Ovary (tissue), 10 donors: ENCODE measurements at places on chromosomes 16 and 17.

DNA sequence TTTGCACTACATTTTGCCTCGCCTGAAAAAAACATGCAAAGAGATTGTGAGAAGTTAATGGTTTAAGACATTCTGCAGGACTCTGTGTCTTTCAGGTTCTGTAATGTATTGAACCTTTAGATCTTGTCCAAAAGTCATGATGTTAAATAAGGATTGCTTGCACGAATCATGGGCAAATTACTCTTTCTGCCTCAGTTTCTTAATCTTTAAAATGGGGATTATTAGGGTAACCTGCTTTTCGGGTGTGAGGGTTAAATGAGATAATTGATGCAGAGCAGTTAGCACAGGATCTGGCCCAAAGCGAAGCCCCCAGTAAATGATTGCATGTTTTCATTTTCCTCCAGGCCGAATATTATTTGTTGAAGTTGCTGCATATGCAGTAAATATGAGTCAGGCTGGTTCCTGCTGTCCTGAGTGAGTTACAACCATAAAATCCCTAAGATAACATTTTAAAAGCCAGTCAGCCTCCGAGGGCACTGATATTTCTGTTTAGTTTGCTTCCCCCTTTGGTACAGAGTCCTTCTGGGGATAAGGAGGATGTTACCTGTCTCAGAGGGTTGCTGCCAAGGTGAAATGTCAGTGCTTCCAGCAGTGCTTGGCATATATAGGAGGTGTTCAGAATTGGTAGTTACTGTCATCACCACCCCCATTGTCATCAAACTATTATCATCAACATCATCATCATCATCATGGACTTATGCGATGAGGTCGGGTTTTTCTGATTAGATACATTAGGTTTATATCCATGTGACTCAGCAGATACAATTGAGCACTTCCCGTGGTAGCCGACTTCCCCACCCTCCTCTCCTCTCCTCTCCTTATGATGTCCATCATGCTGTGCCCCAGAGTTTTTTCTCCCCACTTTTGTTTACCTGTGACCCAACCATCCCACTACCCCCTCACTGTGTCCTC, 20.6 kb upstream of the ARHGAP17 start:
- DNase-seq = no peak

DNA sequence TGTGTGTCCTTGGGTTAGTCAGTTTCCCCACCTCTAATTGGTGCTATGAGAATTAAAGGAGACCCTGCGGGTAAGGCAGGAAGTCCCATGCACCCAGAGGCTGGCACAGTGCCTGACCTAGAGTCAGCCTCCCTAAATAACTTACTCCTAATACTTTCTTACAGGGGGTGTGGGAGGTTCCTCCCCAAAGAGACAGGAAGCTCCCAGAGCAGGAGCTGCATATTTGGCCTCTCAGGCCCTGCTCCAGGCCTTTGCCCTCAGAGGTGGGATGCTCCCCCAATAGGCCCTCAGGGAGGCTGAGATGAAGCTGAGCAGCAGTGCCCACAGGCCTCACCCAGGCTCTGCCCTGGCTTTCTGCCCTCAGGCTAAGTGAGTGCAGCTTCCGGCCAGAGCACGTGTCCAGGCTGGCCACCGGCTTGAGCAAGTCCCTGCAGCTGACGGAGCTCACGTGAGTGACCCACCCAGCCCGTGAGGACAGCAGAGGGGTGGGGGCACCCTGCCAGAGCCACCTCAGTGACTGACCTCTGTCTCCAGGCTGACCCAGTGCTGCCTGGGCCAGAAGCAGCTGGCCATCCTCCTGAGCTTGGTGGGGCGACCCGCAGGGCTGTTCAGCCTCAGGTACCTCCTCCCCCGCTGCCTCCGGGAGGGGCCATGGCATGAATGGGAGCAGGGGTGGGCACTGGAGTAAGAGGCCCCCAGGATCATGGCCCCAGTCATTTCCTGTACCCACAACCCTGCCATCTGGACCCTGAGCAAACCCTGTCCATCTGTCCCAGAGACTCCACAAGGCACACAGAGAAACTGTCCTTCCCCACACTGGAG, 31.1 kb upstream of the CPNE2 start:
- peak; percentile 81 for DNase-seq

- DNase-seq = no peak
These were observed 13.5 kb downstream of the FASN start for GRCh38 chr17:82084373-82085030.

DNA sequence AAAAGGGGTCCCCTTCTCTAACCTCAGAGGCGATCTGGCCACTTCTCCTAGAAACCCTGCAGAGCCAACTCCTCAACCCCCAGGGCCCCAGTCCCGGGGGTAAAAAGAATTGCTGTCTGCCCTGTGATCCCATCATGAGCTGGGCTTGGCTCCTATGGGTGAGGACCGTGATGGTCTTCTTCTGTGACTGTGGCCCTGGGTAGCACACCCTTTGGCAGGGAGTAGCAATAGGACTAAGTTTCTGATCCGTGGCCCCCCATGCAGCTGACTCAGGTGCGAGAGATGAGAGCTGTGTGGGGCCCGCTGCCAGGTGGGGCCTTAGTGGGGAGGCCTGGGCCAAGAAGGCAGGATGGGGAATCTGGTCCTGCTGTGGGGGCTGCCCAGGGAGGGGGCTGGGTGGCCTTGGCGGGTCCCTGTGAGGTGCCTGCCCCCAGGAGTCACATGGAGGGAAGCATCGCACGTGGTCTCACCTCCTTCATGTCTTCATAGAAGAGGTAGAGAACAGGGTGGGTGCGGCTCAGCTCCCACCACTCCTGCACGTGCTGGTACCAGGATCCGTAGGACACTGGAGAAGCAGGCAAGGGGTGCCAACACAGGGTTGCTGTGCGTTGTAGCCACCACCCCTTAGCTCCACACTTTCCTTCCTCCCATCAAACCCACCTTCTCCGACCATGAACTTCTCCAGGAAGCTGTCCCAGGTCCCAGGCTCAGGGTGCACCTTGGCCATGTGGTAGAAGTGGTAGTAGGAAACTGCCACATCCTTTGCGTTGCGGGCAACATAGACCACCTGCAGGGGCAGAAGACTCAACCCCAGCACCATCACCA, 3.3 kb downstream of the SULT1A1 start:
- no peak for DNase-seq

DNA sequence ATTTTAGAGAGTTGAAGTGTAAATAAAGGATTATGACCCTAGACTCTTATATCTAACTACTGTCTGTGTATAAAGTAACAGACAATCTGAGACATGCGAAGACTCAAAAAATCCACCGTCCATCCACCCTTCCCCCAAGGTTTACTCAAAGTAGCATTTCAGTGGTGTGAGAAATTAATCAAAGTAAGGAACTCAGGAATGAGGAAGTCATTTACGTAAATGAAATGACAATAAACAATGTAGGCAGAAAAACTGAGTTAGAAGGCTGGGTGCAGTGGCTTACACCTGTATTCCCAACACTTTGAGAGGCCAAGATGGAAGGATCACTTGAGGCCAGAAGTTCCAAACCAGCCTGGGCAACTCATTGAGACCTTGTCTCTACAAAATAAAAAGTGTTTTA, 19.8 kb upstream of the NTN1 start:
- DNase-seq = no peak

DNA sequence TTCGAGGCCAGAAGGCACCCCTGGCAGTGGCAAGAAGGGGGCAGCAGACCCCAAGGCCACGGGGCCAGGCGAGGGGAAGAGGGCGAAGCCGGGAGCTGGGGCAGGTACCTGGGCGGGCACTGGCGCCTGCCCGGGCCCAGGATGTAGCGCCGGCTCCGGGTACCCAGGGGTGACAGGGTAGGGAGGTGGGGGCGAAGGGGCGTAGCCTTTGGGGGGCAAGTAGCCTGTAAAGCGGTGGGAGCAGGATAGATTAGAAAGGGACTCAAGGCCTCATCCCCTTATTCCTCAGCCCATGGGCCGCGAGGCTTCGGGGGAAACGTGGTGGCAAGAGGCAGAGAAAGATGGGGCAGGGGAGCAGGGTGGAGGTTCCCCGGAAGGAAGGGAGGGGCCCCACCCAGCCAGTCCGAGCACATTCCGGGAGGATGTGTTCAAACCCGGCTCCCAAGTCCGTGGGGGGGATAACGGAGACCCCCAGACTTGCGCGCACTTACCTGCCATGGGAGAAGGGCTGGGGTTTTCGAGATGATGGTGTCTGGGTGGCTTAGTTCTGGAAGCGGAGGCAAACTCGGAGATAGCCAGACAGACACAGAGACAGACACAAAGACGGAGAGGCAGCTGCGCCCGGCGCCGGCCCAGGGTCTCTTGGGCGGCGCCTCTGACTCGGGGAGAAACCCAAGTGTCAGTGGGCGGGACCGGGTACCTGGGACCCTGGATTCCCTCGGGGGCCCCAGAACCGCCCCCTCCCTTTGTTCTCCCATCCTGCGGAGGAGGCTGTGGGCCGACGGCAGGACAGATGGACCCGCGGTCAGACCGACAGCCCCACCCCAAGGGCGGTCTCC, 493 bp downstream of the PLSCR3 start:
- DNase-seq = no peak

GRCh38 chr17:81910840-81911276, 341 bp downstream of the PCYT2 start:
- no peak for DNase-seq

DNA sequence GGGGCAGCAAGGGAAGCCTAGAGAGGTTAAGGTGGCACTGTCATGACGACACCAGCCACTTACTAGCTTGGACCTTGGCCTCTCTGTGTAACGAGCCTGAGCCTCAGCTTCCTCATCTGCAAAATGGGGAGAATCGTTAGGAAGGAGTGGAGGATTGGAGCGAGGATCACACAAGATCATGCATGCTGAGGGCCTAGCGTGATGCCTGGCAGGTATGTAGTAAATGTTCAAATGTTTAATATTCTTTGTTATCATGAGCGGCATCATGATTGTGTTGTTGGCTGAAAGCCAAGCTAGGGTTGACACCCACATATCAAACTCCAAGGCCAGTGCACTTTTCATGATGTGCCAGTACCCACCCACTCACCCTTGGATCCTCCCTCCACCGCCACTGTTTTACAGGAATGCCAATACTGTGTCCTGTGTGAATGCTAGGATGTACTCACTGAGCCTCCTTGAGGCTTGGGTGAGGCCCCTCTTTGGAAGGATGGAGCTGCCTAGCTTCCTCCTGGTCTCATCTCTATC, 192.5 kb downstream of the MSI2 start:
- no peak for DNase-seq

- DNase-seq = peak; percentile 66
These were observed at the start of gene IRX3 for GRCh38 chr16:54286366-54287130. Gene IRX3, minus strand, starts transcription at chr16:54286787. Its CDS starts 737 bp downstream, at chr16:54286050.

DNA sequence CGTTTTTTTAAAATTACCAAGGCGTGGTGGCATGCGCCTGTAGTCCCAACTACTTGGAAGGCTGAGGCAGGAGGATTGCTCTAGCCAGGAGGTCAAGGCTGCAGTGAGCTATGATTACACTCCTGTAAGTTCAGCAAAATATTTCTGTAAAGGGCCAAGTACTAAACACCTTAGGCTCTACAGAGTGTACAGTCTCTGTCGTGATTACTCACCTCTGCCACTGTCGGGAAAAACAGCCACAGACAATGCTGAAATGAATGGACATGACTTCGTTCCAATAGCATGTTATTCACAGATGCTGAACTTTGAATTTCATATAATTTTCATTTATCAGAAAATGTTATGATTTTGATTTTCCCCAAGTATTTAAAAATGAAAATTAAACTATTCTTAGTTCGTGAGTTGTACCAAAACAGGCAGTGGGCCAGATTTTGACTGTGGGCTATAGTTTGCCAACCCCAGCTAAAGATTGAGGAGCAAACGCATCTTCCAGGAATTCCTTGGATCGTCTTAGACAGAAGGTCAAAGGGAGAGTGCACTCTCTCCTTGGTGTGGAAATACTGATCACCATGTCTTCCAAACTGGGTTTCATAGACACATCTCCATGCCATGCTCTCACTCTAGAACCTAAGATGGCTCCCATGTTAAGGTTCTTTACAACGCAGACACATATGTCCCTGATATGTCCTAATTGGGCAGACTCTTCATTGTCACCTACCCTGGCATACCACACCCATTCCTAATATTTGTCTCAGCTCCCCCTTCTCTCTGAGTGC, 89.5 kb downstream of the MARF1 start:
- peak; percentile 30 for DNase-seq

DNA sequence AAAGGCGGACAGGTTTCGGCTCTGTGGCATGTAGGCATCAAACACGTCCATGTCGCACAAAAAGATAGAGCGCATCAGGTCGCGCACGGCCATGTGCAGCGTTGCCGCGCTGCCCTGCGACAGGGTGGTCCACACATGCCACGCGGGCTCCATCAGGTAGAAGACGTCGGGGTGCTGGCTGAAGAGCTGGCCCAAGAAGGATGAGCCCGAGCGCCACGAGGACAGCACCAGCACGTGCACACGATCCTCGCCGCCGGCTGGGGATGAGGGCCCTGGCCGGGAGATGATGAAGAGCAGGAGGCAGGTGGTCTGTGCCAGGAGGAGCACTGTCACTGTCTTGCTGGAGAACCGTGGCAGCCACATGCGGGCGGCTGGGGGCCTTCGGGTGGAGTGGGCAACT, 5.9 kb downstream of the CHST5 start:
- no peak for DNase-seq

DNA sequence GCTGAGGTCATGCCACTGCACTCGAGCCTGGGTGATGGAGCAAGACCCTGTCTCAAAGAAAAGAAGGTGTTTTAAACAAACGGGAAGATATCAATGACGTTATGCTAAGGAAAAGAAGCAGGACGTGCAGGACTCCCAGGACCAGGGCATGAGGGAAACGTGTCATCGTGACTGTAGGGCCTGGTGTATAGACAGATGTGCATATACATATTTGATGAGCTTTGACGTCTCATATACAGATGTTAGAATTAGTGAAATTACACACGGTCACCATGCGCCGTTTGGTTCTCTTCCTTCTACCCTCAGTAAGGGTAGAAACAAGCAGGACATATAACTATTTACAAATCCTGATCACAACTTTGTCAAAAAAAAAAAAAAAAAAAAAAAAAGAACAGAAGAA, 17.6 kb upstream of the PVALEF start:
- no peak for DNase-seq

DNA sequence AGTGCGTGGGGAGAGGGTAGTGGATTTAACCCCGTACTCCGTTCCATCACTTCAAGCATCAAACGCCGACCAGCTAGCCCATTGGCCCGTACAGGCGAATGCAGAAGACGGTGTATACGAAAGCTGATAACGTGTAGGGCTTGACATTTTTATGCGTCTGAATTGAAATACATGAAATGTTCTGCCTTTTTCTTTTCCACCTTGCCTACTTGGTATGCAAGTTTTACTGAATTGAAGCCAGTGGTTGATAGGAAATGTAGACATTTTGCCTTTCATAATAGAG, 834 bp upstream of the STAT3 start:
- DNase-seq = no peak

- peak; percentile 33 for DNase-seq
These were observed 71.0 kb downstream of the RBBP6 start for GRCh38 chr16:24610416-24610755.

- no peak for DNase-seq
These were observed 19.0 kb downstream of the SPIRE2 start for GRCh38 chr16:89847051-89847939.

DNA sequence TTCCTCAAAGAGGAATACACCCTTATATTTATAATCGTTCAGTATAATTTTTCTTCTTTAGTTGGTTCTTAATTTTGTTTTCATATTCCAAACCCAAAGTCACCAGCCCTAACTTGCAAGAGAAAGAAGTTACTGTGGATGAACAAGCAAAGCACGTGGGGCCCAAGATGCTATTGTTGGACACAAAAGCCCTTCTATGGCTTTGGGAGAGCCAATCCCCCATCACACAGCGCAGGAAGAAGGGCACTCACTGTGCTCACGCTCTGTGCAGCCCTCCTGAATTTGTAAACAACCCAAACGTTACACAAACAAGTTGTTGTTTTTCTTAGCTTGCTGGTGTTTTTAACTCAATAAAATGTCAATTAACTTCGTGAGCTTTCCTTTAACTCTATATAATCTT, 22.5 kb downstream of the SPPL2C start:
- no peak for DNase-seq

- no peak for DNase-seq
These were observed 78.4 kb downstream of the ARHGAP44 start for GRCh38 chr17:12867726-12868125.
